Stimulated activated CD8-positive, alpha-beta memory T cell treated with anti-CD3 and anti-CD28 coated beads, Interleukin-7, amount 100 ng/mL, for 48 hours (primary cell): ENCODE measurements at places on chromosomes 2 and 18.

DNA sequence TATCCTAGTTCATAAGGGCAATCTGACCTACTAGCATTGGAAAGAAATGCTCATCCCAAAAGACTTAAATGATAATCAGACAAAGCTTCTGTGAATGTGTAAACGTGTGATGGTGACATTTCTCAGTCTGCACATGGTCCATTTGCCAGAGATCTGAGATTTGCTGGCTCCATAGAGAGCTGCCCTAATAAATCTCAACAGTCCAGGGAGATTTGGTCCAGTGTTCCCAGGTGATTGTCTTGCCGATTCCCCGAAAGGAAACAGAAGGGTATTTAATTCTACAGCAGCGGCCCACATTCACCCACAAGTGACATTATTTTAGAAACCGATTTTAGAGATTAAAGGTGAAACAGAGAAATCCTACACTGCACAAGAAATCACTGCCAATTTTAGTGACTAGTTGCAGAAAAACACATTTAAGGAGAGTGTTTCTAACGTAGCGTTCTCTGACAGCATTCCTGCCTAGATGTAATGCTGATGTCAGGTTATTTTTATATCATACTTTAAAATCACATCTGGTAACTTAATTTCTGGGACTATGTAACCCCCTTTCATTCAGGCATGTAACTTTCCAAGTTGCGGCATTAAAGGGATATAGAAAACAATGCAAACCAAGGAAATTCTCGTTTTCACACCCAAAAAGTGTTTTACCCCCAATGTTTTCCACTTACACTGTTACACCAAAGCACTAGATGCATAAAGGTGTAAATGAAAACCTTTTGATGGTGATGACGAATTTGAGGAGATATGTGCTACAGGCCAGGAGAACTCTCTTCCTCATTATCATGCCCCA lies 231.9 kb upstream of the FN1 start:
- no peak for DNase-seq

GRCh38 chr2:98824256-98825019 lies 93.5 kb upstream of the MGAT4A start:
- no peak for DNase-seq

- no peak for DNase-seq
Observed at GRCh38 chr2:186718903-186719302, 25.0 kb downstream of the FAM171B start.

DNA sequence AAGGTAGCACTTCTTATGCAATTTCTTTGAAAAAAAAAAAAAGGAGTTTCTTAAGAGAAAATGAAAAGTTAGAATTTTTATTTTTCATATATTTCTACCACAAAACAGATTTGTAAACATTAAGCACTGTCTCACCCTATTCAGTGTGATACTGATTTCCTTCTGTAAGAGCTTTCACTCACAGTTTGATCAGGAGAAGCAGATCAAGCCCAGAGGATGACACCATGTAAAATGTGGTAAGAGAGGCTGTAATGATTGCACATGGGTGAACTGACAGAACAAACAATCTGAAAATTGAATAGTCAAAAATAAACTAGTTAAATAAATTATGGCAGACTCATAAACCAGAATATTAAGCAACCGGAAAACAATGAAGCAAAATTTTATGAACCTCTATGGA lies 54.5 kb downstream of the MEMO1 start:
- DNase-seq: no peak

DNA sequence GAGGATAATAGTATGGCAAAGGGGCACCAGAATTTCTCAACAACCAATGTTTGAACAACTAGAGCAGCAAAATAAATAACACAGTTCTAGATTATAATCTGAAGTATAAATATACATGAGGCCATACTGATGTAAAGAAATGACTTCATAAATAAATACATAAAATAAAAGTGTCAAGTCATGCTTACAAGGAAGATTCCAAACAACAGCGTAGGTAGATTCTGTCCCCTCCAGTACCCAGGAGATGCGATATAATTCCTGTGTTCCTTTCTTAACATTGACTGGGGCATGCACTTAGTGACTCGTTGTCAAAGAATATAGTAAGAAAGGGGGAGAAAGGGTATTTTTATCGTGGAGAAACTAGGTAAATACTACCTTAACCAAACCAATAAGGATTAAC lies 355.1 kb downstream of the DPP10 start:
- no peak for DNase-seq

- DNase-seq: no peak
Observed at GRCh38 chr2:207256476-207257207, 90.9 kb upstream of the KLF7 start.

GRCh38 chr2:62369541-62370202 lies 136.3 kb downstream of the TMEM17 start:
- no peak for DNase-seq

- DNase-seq: no peak
Observed at GRCh38 chr18:66193938-66194337, 410.0 kb downstream of the CDH19 start.

DNA sequence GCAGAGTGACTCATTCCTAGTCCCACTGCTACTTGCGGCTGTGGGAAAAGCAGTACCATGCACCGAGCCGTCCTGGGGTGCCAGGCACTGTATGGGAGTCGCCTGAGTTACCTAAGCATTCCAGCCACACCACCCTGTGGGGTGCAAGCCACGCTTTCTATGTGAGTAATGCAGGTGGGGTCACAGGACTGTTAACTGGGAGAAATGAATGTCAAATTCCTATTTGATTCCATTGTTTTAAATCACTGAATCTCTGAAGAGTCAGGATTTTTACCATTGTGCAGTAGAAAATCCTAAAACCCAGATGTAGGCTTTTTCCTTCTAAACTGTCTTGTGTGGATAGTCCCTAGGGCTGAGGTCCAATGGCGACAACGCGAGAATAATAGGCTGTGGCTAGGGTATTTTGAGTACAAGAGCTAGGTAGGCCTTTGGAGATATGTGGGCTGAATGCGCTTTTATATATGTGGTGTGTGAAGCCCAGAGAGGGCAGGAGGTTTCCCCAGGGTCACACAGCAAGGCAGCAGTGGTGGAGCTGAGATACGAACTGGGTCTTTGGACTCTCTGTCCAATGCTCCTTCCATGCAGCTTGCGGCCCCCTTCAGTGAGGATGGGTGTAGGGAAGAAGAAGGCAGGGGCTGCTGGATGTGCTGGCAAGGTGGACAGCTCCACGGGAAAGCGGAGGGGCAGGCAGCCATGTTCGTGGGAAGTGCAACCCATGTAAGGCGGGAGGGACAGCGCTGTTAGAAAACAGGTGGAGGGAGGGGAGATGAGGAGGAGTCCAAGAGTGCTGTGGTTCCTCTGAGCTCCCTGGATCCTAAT lies 83.2 kb downstream of the DDX1 start:
- no peak for DNase-seq

DNA sequence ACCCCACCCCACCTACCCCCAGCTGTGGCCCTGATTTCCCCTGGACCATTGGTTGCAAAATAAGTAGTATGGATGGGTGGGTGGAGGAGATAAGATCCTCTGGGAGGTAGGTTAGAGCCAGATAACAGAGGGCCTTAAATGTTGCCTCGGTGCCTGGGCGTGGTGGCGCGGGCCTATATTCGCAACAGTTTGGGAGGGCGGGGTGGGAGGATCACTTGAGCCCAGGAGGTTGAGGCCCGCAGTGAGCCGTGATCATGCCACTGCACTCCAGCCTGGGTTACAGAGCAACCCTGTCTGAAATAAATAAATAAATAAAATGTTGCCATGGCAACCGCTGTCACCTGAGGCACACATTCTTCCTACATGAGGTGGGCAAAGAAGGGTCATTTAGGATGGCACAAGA lies 103.3 kb upstream of the GATA6 start:
- DNase-seq: no peak

- DNase-seq: no peak
Observed at GRCh38 chr2:37645362-37645761, 26.1 kb downstream of the CDC42EP3 start.

- no peak for DNase-seq
Observed at GRCh38 chr2:42337356-42337820, 23.6 kb downstream of the COX7A2L start.

DNA sequence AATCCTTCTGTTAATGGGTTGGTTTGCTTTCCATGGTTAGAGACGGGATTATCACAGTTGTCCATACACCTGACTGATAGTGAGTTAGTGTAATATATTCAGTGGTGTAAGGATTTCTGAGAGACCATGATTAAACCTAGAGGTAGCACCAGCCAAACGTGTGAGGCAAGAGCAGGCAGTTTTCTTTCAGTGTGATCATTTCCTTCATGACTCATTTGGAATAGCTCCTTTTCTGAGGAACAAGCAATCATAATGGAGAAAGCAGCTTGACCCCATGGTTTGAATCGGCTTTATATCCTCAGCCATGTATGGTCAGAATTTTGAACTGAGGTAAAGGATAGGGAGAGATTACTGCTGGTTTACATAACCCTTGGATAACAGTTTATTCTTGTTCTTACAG lies 2.9 kb downstream of the MXD1 start:
- DNase-seq: no peak

DNA sequence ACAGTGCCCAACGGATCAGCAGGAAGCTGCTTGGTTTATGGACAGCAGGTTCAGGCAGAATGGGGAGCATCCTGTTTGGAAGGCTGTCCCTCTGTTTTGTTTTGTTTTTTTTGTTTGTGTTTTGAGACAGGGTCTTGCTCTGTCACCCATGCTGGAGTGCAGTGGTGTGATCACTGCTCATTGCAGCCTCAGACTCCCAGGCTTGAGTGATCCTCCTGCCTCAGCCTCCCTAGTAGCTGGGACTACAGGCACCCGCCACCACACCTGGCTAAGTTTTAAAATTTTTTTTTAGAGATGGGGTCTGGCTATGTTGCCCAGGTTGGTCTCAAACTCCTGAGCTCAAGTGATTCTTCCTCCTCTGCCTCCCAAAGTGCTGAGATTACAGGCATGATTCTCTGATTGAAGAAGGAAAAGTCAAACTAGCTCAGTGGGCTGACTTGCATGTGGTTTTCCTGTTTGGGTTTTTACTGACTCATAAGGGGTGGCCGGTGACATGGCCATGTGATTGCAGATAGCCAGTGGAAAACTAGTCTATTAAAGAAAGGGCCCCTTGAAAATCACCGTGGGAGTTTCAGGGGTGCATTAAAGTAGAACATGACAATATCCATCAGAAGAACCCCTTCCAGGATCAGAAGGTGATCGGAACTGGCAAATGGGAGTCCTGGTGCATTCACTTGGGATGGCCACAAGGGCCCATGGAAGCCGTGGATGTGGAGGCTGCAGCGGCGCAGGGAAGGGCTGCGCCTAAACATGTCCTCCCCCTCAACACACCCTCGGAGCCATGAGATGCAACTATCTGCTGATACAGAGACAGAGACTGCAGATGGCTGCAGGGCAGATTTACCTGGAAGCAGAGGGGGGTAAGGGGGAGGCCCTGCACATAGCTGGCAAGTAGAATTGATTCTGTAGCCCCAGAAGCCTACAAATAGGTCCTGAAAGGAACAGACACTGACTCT lies 26.5 kb downstream of the AQP12B start:
- DNase-seq: no peak

DNA sequence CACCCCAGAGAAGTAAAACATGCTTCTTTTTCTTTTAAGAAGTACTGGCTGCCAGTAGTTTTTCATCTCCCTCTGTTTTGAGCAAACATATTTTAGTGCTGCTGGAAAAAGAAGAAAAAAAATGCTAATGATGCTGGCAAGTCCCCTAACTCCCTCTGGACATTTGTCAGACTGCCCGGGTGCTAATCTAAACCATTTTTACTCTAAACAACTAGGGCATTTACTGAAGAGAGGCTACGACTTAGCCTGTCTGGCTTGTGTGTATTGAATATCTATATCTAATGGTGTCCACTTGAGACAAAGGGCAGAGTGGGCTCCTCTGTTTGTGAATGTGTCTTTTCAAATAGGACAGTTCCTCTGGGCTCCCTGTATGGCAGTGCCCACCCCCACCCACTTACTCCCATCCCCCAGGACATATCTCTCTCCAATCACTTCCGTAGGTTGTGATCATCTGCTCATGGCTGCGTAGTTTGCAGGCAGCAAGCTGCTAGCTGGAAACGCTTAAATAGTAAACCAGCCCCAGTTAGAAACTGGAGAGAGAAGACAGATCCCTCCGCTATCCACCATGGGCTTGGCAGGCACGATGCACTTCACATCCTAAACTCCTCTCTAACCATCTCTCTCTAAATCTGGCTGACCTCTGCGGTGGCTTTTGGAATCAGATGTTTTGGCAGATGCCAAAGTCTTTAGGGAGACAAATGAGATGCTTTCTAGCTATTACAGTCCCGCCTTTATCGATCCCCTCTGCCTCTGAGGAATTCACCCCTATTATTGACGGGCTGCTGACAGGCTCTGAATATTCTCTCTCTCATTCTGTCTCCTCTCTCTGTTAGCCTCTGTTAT lies 58.3 kb downstream of the DOCK10 start:
- DNase-seq: no peak

DNA sequence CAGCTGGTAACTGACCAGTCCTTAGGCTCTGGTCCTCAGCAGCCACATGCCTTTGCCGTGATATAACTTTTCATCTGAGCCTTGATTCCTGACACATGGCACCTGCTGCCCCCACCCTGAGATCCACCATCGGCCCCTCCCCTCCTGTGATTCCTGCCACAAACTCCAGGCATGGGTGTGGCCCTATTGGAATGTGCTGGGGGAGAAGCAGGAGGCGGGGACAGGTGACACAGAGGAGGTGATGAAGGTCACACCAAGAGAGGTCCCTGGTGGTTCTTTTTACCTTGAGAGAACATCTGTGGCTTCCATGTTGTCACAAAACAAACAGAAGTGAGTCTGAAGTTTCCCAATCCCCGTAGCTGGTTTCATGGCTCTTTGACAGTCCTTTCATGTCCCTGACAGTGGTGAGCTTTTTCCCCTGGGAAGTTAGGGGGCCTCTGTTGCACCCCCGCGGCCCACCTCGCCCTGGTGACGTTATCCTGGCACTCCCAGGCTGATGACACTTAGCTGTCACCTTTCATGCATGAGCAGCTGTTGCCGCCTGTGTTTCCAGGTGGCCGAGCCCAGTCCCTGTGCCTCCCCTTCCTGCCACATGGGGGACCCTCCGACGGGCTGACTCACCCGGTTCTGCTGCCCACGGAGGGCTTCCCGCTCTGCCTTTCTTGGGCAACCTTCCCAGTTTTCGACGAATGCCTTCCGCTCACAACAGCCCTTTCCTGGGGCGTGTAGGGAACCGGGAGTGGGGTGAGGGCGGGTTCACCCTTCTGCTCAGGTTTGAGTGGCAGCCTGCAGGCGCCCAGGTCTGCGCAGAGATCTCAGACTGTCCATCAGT lies 66.3 kb upstream of the GLI2 start:
- no peak for DNase-seq

GRCh38 chr18:52190631-52191030 lies 149.4 kb upstream of the DCC start:
- no peak for DNase-seq

- DNase-seq: no peak
Observed at GRCh38 chr18:60976976-60977375, 356.3 kb upstream of the CDH20 start.
